ENCODE measurements at places on chromosomes 2 and 18.

- DNase-seq: no peak
Observed at GRCh38 chr2:17805717-17806363, 10.4 kb upstream of the MSGN1 start.

DNA sequence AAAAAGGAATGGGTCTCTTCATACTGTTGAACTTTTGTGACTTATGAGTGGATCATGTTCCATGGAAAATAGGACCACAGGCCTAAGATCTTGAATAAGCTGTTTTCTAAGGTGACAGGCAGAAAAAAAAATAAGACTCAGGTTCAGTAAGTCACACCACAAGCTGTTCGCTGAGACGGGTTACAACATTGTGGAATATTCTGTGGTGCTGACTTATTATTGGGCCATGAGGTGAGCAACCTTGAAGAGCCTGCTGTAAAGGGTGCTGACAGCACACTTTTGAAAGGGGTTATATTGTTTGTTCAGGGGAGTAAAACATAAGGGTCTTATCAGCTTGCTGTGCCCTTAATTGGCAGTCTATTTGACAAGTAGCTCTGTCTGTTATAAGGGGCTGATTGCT lies 439.8 kb upstream of the SLC14A2 start:
- no peak for DNase-seq

GRCh38 chr18:63465059-63465458 lies 11.7 kb upstream of the SERPINB5 start:
- no peak for DNase-seq

DNA sequence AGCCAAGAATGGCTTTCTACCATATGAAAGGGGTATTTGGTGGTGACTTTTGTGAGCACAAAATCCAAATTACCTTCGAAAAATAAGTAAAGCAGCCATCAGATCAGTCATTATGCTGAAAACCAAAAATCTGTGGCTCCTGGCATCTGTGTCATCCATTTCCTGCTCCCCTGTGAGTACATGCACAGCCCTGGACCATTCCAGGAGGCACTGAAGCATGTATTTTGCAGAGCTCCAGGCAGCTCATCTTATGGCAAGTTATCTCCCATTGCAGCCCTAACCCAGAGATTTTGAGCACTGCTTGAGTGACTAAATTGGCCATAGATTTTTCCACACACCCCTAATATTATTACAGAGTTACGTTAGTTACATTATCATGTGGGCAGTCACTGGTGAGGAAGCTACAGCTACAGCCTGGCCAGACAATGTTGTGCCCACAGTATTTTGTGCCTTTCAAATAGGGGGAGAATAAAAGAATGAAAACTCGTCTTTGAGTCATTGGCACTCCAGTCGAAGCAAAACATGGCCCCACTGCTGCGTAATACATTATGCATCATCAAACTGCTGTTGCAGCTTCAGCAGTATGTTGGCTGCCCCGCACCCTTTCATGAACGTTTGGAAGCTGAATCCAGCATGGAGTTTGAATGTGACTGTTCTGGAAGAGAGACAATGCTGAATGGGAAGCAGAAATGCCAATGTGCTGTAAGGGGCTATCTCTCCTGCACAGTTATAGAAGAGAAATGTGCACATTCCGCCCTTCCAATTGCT lies 702.2 kb downstream of the RNF144A start:
- no peak for DNase-seq

DNA sequence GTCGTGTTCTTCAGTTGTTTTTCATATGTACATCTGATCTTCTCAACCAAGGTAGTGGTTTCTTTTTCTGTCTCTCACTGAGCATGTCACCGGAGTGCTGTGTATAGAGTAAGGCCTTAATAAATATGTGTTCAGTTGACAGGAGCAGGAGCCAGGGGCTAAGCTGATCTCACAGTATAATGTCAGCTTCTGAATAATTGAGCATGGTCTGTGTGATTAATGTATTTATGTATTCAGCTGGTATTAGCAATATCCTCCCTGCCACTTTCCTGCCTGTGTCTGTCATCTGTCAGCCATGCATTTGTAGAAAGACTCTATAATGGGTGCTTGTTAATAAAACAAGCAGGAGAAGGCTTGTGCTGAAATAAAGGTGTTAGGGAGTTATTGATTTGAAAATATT lies 198.9 kb downstream of the ADCYAP1 start:
- no peak for DNase-seq

- no peak for DNase-seq
Observed at GRCh38 chr2:205117125-205117524, 565.2 kb upstream of the NRP2 start.

All from amniotic stem cell (primary cell).